Stimulated activated CD8-positive, alpha-beta memory T cell treated with anti-CD3 and anti-CD28 coated beads, Interleukin-2, amount 100 ng/mL, for 1 hour (primary cell): ENCODE measurements at places on chromosomes 7 and 10.

GRCh38 chr7:48041653-48041970, 6.3 kb downstream of the C7orf57 start:
- no peak for DNase-seq

- no peak for DNase-seq
Measured at GRCh38 chr7:142345811-142346210, 88.0 kb upstream of the PRSS58 start.

DNA sequence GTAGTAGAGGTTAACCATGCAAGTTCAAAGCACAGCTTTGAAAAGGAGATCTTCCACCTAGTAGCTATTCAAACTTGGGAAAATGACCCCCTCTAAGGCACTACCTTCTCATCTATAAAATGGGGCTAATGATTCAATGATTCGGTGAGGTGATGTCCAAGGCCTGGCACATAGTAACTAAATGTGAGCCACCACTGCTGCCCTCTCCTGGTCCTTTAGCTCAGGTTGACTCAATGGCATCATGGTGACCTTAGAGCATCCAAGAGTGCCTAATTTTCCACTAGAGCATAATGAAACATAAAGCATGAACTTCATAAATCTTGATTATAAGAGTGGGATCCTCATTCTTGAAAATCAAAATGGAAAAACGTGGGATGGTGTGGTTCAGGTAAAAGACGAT, 16.3 kb upstream of the PLCE1 start:
- DNase-seq, result no peak

DNA sequence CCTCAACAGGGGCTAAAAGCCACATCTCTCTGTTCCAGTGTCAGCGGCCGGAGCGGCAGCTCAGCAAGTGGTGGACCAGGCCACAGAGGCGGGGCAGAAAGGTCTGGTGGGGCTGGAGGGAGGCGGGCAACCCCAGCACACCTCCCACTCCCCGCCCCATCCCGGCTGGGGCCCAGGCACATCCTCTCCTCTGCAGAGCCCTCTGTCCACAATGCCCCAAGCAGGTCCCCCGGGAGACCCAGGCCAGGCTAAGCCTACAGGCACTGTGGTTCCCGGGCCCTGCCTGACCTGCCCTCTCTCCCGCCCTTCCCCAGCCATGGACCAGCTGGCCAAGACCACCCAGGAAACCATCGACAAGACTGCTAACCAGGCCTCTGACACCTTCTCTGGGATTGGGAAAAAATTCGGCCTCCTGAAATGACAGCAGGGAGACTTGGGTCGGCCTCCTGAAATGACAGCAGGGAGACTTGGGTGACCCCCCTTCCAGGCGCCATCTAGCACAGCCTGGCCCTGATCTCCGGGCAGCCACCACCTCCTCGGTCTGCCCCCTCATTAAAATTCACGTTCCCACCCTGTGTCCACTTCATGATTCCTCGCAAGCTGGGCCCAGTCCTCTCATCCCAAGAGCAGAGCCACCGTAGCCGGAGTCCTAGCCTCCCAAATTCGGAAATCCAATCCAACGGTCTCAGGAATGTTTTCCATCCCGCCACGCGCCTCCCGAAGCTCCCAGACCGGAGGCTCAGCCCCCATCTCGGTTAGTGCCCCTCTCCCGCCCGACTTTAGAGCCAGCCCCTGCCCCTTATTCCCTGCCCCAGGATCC, 2.1 kb downstream of the ADIRF start:
- DNase-seq, result no peak

- DNase-seq, result no peak
Measured at GRCh38 chr7:13879994-13880686, 109.3 kb downstream of the ETV1 start.

DNA sequence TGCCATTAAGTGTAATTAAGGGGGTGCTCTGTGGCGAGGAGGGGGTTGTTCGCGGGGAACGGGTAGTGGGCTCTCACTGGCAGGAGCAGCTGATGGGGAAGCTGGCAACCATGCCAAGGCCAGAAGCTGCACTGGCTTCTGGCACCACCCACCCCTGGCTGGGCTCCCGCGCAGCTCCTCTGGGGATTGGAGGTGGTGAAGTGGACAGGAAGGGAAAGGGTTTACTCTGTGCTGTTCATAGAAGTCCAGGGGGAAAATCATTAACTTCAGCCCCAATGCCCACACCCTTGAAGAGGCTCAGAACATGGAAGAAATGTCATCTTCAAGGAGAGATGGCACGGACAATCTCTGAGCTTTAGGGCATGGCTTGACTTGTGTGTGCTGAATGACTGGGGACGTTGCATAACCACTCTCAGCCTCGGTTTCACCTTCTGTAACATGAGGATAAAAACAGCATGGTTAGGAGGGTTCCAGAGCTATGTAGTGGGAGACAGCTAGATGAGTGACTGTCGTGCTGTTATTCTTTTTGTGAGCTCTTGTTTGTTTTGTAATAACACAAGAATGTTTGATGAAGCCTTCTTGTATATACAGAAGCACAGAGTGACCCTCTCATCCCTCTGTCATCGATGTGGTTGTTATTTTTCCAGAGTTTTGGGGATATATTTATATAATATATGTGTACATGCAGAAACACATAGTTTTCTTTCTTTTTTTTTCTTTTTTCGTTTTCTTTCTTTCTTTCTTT, 29.9 kb downstream of the KAZALD1 start:
- DNase-seq, result no peak

DNA sequence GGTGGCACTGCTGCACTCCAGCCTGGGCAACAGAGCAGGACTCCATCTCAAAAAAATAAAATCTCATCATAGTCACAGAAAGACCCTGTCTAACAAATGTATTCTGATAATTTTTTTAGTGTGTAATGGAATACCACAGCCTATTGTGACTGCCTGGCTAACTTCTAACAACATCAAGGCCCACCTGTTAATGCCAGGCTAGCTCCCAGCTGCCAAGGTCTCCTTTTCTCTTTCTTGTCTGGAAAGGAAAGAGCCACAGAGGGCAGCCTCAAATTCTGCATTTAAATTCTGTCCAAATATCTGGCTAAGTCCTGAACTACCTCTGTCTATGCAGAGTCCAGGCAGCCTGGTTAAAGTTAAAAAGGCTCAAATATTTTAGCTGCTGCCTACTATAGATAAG, 700.9 kb downstream of the MAGI2 start:
- no peak for DNase-seq

DNA sequence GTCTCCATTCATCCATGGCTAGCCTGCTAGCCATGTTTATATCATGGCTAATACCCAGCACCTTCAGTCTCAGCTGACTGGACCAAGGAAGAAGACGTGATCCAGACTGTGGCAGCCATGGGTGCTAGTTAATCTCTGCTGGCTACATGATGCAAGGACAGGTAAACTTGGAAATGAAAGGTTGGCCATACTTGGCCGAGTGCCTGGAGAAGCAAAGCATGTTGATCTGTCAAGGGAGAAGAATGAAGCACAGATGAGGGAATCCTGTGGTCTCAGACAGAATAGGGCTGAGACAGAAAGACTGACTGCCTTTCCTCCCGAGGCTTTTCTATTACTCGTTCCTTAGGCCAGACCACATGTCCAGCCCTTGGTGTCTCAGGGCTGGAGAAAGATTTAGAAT, 41.1 kb downstream of the CPVL start:
- no peak for DNase-seq

GRCh38 chr10:124693396-124693795, 50.8 kb downstream of the FAM53B start:
- no peak for DNase-seq

- no peak for DNase-seq
Measured at GRCh38 chr7:118575393-118575948, 351.0 kb downstream of the ANKRD7 start.

GRCh38 chr10:131814567-131815265, 86.1 kb upstream of the PPP2R2D start:
- no peak for DNase-seq

GRCh38 chr7:155349601-155350331, 52.1 kb downstream of the INSIG1 start:
- no peak for DNase-seq

DNA sequence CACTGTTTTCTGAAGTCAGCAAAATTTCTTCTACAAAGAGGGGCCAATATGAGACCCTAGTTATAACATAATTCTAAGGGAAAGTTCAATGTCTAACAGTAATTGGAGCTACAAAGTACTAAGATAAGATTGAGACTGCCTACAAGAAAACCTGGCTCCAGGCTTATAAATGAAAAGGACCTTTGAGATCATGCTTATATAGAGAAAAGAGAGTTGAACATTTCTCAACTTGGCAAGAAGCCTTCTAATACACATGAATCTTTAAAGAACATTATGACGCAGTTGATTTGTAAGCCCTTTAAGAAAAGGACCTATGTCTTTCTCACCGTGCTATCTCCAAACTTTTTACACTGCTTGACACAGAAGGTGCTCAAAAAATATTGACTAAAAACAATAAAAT, 87.9 kb downstream of the TPK1 start:
- DNase-seq, result no peak

DNA sequence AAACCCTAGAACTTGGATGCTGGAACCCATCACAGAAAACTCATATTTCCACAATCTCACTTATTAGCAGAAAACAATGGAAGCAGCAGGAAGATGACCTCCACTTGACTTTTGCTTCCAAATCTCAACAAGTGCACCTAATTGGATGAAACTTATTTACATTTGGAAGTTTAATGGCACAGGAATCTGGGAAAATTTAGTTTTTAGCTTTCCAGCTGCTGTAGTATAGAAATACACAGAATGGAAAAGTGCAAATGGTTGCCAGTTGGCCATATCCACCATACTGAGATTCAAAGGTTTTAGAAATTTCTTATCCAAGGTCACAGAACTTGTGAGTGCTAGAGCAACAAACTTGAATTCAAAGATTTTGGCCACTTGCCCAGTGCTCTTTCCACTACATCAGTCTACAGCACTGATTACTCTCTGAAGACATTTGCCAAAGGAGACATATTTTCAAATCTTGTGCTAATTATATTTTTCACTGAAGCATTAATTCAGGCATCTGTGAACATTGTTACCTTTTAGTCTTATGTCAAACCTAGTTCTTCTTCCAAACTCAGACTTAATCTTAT, 9.3 kb upstream of the AHR start:
- no peak for DNase-seq

GRCh38 chr10:105759669-105760068, 1118.6 kb downstream of the SORCS3 start:
- DNase-seq, result no peak

DNA sequence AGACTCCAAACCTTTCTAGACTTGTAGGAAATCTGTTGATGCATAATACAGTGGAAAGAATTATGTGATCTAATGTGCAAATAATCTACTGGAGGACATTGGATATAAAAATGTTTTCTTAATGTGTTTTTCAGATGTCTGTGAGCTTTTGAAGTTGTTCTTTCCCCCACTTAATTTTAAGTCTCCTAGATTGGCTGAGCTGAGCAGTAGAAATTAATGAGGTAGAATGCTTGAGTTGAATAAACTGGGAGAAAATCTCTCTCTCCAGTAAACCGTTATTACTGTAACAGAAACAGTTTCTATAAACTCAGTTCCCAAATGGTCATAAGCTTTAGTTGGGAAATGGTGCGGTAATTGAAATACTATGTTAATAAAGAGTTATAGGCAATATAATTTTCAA, 15.7 kb downstream of the CSGALNACT2 start:
- no peak for DNase-seq

DNA sequence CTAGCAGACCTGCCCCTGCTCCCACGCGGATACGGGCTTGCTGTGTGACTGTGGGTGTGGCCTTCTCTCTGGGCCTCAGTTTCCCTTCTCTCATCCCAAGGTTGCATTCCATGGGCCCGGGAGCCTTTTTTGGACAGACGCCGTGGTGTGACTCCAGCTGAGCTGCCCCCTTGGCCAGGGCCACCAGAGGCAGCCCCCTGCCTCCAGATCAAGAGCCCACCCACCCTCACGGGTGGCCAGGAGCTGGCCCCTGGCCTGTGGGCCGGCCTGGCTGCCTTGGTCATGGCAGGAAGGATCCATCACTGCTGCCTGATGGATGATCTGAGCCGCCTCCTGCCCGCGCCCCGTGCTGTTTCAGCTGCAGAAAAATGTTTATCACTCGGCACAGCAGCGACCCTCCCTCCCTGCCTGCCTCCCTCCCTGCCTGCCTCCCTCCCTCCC, 27.8 kb upstream of the ELFN1 start:
- no peak for DNase-seq

GRCh38 chr7:99201027-99201426, 6.9 kb downstream of the KPNA7 start:
- no peak for DNase-seq

DNA sequence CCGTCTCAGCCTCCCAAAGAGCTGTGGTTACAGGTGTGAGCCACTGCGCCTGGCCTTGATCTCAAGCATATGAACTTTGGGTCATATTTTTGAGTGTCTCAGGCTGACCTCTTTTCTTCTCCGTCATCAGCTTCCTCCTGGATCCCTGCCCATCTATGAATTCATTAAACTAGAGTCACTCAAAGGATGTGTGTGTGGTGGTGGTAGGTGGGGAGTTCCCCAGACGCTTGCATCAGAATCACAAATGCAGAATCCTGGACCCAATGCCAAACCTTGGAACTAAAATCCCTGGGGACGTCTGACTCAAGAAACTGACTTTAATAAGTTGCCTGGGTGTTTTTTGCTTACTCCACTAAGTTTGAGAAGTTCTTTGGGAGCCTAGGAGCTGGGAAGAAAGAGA, 6.7 kb upstream of the CREB5 start:
- DNase-seq, result no peak
